T-helper 17 cell (primary cell): ENCODE measurements at places on chromosomes 11 and 22. TPM values are rescaled to one million over a fixed set of nuclear protein-coding genes. Genes with fewer than 3 reads are reported as not detected.

RPS19BP1 gene
- total RNA-seq = 42.6 TPM

BMAL1 gene
- 144 TPM for total RNA-seq

LGALS1 gene
- total RNA-seq = 152 TPM

DNA sequence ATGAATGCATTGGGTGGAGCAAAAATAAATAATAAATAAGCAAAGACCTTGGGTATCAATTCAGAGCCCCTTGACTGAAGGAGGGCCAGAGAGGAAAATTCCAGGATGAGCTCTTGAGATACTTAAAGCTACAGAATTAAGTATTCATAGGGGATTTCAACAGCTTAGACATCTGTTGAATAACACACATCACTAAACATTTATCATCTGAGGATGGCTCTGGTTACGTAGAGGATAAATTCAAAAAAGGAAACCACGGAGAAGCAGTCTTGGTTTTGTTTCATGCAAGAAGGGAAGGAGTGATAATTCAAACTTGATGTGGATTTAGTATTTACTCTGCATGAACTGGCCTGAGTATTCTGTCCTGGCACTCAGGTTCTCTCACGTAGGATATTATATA lies 29.8 kb downstream of the ARHGAP42 start:
- H3K36me3 ChIP-seq = no peaks in the 10 kb centered on the region
- no peaks in the 10 kb centered on the region for H3K27me3 ChIP-seq
- no peak for DNase-seq
- no peaks in the 10 kb centered on the region for H3K4me1 ChIP-seq
- H3K27ac ChIP-seq = no peak overlapping the region
- no peak overlapping the region for H3K4me3 ChIP-seq

- peak overlapping the region; percentile 74 for H3K4me3 ChIP-seq
- H3K4me1 ChIP-seq = peaks cover 9% of the 10 kb centered on the region
- peaks cover 8% of the 10 kb centered on the region for H3K36me3 ChIP-seq
- no peak overlapping the region for H3K27ac ChIP-seq
- H3K27me3 ChIP-seq = peaks cover 84% of the 10 kb centered on the region
- no peak for DNase-seq
These were observed 531 bp downstream of the GRIK4 start for GRCh38 chr11:120511820-120512738.

DNA sequence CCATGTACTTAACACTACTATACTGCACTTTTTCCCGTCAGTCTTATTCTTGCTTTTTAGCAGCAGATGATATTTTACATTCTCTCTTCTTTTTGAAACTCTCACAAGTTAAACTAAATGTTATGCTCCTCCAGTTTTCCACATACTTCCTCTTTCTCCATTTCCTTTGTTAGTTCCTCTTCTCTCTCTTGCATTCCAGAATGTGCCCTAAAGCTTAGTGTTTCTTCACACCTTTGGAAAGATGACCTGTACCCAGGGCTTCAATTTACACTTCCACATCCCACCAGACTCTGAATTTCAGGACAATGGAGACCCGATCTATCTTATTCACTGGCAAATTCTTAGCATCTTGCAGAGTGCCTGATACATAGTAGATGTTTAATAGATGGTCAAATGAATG lies 51.8 kb downstream of the APIP start:
- H3K27ac ChIP-seq = no peak overlapping the region
- H3K27me3 ChIP-seq = no peaks in the 10 kb centered on the region
- no peak overlapping the region for H3K4me3 ChIP-seq
- DNase-seq = no peak

- H3K27me3 ChIP-seq = no peaks in the 10 kb centered on the region
- peak within 1 kb of the TSS; percentile 94 for H3K4me3 ChIP-seq
- DNase-seq = peak; percentile 95
- H3K4me1 ChIP-seq = peaks cover 32% of the 10 kb centered on the region
These were observed at the start of gene POLA2 for GRCh38 chr11:65261591-65262380. POLA2 (plus strand) TSS chr11:65261962; CDS start chr11:65262293, 331 bp downstream.

DNA sequence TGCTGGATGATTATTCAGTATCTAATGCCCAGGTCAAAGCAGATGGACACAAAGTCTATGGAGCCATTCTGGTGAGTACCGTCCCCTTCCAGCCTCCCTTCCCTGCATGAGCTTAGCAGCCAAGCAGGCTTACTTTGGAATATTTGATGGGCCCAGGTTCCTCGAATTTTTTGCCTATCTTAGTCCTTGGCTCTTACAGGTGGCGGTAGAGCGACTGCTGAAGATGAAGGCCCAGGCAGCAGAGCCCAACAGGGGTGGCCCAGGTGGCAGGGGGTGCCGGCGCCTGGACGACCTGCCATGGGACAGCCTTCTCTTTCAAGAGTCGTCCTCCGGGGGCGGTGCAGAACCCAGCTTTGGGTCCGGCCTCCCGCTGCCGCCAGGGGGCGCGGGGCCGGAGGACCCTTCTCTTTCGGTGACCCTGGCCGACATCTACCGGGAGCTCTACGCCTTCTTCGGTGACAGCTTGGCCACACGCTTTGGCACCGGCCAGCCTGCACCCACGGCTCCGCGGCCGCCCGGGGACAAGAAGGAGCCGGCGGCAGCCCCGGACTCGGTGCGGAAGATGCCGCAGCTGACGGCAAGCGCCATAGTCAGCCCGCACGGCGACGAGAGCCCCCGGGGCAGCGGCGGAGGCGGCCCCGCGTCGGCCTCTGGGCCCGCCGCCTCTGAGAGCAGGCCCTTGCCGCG lies 741 bp upstream of the TMEM179B start:
- peak; percentile 85 for DNase-seq
- H3K27me3 ChIP-seq = no peaks in the 10 kb centered on the region
- peak overlapping the region; percentile 93 for H3K27ac ChIP-seq
- H3K36me3 ChIP-seq = no peaks in the 10 kb centered on the region

DNA sequence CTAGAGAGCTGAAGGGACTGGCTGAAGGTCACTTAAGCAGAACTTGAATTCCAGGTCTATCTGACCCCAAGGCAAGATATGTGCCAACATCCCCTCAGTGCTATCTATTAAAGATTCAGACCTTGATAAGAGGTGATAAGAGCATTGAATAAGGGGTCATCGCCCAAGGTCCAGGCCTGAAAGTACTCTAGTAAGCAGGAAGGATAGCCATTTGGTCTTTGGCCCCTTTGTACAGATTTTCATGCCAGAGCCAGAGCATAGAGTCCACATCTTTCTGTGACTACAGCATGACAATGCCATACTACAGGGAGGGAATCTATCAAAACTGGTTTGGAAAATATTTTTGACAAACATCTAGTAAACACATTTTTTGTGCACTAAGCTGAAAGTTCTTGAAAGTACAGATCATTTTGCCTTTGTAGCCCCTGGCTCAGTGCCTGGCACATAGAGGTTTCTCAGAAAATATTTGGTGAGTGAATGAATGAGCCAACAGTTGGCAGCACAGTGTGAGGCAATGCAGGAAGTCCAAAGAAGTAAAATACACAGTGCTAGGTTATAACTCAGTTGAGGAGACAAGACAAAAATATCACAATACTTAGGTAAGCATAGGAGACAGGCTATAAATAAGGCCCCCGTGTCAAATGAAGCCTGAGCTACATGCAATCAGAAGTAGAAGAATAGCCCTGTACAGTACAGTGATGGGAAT lies 15.1 kb upstream of the RRAS2 start:
- peaks cover 21% of the 10 kb centered on the region for H3K27me3 ChIP-seq
- DNase-seq = no peak
- H3K36me3 ChIP-seq = no peaks in the 10 kb centered on the region
- no peak overlapping the region for H3K27ac ChIP-seq

GRCh38 chr11:85118151-85118550 lies 509.0 kb downstream of the DLG2 start:
- H3K27me3 ChIP-seq = no peaks in the 10 kb centered on the region
- no peaks in the 10 kb centered on the region for H3K4me1 ChIP-seq
- DNase-seq = no peak
- H3K4me3 ChIP-seq = no peak overlapping the region

DNA sequence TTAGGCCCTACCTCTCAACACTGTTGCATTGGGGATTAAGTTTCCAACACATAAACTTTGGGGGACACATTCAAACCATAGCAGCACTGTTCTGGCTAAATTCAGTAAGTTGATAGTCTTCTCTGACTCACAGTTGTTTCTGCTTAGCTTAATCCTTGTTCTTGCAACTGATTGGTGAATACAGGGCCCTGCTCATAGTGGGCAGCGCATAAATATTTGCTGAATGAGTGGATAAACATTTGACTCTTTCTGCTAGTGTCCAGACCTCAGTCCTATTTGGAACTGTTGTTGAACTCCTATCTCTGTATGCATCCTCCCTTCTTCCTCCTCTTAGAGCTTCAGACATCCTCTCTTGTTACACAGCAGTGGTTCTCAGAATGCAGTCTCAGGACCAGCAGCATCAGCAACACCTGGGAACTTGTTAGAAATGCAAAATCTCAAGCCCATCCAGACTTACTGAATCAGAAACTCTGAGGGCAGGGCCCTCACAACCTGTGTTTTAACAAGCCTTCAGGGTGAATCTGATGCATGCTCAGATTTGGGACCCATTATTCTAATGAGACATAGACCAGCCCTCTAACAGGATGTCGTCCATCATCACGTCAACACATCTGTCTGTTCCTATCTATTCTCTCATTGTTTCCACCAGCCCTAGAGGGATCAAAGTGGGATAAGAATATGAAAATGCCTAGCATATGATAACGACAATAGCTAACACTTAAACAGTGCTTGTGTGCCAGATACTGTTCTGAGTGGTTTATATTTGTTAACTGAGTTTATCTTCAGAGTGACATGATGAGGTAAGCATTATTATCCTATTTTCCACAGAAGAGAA lies 22.3 kb downstream of the SPON1 start:
- DNase-seq = no peak
- H3K27me3 ChIP-seq = no peaks in the 10 kb centered on the region
- H3K4me1 ChIP-seq = no peaks in the 10 kb centered on the region
- no peak overlapping the region for H3K4me3 ChIP-seq
- peak overlapping the region; percentile 32 for H3K27ac ChIP-seq
- H3K36me3 ChIP-seq = peaks cover 2% of the 10 kb centered on the region
